ENCODE measurements at places on chromosomes 12 and 14.

- DNase-seq, result no peak
These were observed 8.5 kb upstream of the BICD1 start for GRCh38 chr12:32098112-32098511.

- no peak for DNase-seq
These were observed 12.7 kb upstream of the CCDC177 start for GRCh38 chr14:69587389-69587788.

- peak; percentile 26 for DNase-seq
These were observed 1.6 kb downstream of the GABARAPL1 start for GRCh38 chr12:10214136-10214894.

GRCh38 chr12:83823386-83824045 lies 1089.1 kb downstream of the SLC6A15 start:
- DNase-seq, result no peak

DNA sequence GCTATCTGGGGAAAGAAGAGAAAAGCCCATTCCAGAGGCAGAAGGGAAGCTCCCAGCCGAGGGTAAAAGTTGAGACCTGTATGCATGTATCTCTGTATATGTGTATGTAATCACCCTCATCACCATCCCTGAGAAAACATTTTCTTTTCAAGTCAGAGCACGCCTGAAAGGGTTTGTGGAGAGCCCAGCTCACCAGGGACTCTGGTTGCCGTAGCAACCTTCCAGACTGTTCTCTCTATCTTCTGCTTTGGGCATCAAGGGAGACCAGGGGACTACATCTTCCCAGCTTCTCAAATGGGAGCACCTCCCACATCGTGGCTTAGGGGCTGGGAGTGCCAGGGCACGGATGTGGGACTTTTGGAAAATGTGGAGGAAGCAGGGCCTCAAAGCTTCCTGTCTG lies 93.5 kb downstream of the GALNT8 start:
- no peak for DNase-seq

DNA sequence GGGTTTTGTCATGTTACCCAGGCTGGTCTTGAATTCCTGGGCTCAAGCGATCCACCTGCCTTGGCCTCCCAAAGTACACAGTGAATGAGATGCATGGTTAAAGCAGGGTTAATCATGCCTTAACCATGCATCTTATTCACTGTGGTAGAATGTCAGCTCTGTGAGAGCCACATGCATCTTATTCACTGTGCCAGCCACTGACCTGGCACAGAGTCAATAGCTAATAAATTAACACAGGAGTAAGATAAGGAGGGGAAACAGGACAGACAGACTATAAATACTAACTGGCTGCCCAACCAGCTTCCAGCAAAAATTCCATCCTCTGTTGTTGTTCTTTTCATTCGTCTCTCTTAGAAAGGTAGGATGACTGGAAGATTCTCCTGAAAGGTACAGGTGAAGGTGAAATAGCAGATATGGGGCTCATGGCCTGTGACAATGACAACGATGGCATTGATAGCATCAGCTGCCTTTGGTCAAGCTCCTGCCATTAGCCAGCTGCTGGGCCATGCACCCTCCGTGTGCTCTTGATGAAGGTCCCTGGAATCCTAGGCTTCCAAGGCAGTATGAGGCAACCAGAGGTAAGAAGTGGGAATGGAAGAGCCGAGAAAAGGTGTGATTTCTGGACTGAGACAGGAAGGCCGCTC lies 76.6 kb downstream of the ZNF664 start:
- DNase-seq, result no peak

- DNase-seq, result no peak
These were observed 110.4 kb downstream of the TMTC1 start for GRCh38 chr12:29673346-29673745.

- no peak for DNase-seq
These were observed 125.4 kb upstream of the ATF1 start for GRCh38 chr12:50638482-50638880.

DNA sequence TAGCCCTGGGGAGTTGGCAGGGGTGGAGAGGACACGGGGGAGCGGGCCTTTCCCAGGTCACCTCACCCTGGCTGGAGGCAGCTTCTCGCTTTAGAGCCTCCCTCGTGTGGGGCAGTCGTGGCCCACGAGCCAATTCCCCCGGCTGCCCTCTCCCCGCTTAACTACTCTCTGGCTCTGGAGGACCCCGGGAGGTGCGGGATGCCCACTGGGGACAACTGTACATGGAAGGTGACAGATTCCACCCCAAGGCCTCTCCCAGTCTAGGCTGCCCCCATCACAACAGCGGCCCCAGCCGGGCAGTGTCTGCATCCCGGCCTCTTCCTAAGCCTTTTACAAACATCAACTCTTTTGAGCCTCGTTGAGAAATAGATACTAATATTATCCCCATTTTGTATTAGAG lies 78.1 kb downstream of the KIF26A start:
- no peak for DNase-seq

DNA sequence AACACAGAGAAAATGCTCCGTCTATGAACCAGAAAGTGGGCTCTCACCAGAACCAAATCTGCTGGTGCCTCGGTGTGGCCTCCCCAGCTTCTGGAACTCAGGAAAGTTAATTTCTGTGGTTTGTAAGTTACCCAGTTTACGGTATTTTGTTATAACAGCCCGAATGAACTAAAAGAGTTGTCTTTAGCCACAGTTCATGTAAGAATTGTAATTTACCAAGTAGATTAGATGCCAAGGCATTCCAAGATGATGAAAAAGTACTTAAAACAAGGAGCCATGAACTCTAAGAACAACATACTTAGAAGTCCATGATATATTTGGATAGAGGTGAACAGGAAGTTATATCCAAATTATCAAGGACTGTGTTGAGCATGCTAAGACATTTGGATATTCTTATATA lies 259.9 kb upstream of the GARIN6 start:
- DNase-seq, result no peak

GRCh38 chr14:75562089-75562488 lies 16.3 kb upstream of the FLVCR2 start:
- no peak for DNase-seq

- DNase-seq, result no peak
These were observed 575 bp downstream of the TRAF3 start for GRCh38 chr14:102777711-102778337.

- no peak for DNase-seq
These were observed 129.4 kb upstream of the DNM1L start for GRCh38 chr12:32549675-32550079.

- no peak for DNase-seq
These were observed 37.7 kb downstream of the BEST3 start for GRCh38 chr12:69661386-69661785.

DNA sequence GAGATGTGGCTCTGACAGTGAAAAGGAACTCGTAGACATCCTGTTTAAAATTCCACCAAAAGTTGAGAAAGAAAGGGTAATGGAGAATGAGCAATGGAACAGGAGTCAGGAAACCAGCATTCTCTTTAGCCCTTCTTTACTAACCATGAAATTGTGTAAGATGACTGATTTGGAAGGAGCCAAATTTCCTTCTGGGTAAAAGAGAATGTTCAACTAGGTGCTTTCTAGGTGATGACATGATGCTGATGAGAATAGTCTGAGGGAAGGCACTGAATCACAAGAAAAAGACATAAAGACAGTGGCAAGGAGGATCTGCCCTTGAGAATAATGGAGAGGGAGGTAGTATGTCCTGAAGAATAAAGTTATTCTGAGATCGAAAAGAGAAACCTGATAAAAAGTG lies 2.2 kb downstream of the TSHR start:
- DNase-seq, result no peak

- peak; percentile 65 for DNase-seq
These were observed 132.8 kb upstream of the HIF1A start for GRCh38 chr14:61562321-61563161.

DNA sequence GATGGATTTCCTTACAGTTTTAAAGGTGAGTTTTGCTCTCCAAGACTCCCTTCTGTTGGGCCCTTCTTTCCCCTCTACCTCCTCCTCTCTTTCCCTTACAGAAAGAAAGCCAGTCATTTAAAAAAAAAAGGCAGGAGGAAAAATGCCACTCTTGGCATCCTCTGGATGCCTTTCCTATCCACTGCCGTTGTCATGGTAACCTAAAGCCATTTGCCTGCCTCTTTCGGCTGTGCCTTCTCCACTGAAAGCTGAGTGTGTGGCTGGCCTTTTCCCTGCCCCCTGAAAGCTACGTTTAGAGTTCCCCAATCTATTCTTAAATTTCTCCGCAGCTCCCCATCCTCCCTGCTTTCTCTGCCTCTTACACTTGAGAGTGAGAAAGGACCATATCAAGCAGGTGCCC lies 67.1 kb downstream of the TUNAR start:
- DNase-seq, result no peak

GRCh38 chr14:69317780-69318179 lies 57.8 kb downstream of the GALNT16 start:
- DNase-seq, result no peak

- no peak for DNase-seq
These were observed 18.8 kb upstream of the RCOR1 start for GRCh38 chr14:102573591-102574046.

GRCh38 chr12:77218278-77218677 lies 152.9 kb upstream of the E2F7 start:
- DNase-seq, result no peak
